Activated naive CD8-positive, alpha-beta T cell treated with anti-CD3 and anti-CD28 coated beads, Interleukin-2, amount 50 U/mL, for 24 hours (primary cell): ENCODE measurements at places on chromosomes 3 and 15.
A peak's percentile ranks its signal among the peaks of the same experiment; 100 is the strongest.

DNA sequence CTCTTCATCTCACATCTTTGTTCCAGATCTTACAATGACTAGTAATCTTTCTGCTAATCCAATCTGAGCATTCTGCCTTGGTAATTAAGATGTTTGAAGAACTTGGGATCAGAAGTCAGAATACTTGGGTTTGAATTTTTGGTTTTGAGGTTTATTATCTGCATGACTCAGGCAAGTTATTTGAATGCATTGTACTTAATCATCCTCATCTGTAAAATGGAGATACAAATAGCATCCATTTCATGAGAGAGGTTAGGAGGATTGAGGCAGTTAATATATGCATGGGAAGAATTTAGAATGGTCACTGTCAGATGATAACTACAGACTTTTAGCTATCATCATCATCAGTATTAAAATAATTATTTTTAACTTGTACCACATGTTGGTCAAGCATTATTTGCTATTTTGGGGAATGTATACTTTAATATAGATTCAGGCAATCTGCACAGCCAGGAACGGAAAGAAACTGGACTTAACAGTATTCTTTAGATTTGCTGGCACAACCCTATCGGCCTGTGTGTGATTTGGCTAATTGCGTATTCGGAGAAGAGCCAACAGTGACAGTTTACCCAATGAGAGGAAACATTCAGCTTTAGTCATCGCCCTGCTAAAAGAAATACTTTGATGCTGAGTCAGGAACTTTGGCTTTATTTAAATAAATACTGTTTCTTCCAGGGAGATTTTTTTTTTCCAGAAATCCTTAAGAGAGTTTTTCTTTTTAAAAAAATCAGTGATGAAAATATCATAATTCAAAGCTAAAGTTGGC, 600.0 kb downstream of the ROBO1 start:
- H3K4me1 ChIP-seq, result no peaks in the 10 kb centered on the region
- H3K4me3 ChIP-seq, result no peak overlapping the region
- H3K36me3 ChIP-seq, result no peaks in the 10 kb centered on the region
- H3K27ac ChIP-seq, result no peak overlapping the region
- H3K27me3 ChIP-seq, result no peaks in the 10 kb centered on the region

GRCh38 chr15:95857758-95858157, 472.7 kb upstream of the NR2F2 start:
- no peaks in the 10 kb centered on the region for H3K4me1 ChIP-seq
- no peak overlapping the region for H3K4me3 ChIP-seq
- no peaks in the 10 kb centered on the region for H3K36me3 ChIP-seq
- DNase-seq, result no peak
- H3K27ac ChIP-seq, result no peak overlapping the region

- no peaks in the 10 kb centered on the region for H3K27me3 ChIP-seq
- no peak for DNase-seq
- H3K4me1 ChIP-seq, result peaks cover 56% of the 10 kb centered on the region
- H3K4me3 ChIP-seq, result no peak overlapping the region
These were observed 5.9 kb downstream of the PDCD10 start for GRCh38 chr3:167728632-167729323.

DNA sequence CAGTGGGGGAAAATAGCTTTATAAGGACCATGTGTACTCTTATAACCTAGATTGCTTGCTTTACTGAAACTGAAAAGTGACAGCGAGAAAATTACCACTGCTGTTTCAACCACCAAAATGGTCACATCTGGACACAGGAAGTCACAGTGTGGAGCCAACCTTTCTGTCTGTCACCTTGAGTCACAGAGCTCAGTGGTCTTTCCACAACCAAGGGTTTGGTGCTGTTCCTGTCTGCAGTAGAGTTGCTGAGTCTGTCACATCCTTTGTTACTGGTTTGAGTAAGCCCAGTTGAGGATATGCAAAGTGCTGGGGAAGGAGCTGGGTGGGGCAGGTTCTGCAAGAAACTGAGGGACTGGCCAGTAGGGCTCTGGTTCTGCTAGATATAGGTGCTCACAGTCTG, 139.1 kb upstream of the EIF1B start:
- DNase-seq, result no peak
- peaks cover 5% of the 10 kb centered on the region for H3K27me3 ChIP-seq
- no peaks in the 10 kb centered on the region for H3K36me3 ChIP-seq

DNA sequence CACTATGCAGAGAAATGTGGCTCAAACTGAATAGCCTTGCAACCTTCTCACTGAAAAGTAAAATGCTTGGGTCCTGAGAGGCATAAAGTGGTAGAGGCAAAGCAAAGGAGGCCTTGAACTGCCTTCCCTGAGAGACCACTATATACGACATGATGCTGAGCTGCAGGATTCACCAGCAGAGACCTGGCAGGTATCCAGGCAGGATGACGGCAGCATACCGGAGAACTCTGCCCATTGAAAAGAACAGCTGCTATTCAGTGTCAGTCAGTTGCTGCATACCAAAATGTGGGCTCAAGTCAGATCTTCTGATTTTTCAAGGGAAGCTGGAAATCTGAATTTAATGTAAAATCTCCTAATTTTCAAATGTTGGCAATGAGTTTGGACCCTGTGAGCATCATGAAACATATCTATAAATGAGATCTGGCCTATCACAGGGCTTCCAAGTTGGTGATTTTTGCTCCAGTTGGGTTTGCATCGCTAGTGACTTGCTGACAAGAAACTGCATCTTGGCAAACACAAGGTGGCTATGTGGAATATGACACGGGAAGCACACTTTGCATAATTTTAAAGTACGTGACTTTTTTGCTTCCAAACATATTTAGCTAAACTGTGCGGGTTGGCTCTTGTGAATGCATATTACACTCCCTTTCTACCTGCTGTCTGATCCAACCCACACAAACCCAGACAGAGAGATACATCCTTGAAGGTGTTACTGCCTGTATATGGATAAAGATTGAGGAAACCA, 529.0 kb downstream of the AGBL1 start:
- H3K36me3 ChIP-seq, result no peaks in the 10 kb centered on the region
- H3K27ac ChIP-seq, result no peak overlapping the region
- no peak overlapping the region for H3K4me3 ChIP-seq

GRCh38 chr3:149717391-149718056, 34.8 kb downstream of the COMMD2 start:
- no peak overlapping the region for H3K4me3 ChIP-seq
- H3K27me3 ChIP-seq, result no peaks in the 10 kb centered on the region
- peak; percentile 9 for DNase-seq
- no peaks in the 10 kb centered on the region for H3K4me1 ChIP-seq
